NCI-H1694 treated with DMSO at 0.1 percent for 48 hours (cell line): ENCODE measurements at places on chromosomes 7 and 10.
A peak's percentile ranks its signal among the peaks of the same experiment; 100 is the strongest.

GRCh38 chr10:51397695-51398094 is 301.7 kb downstream of the CSTF2T start:
- peak; percentile 1 for DNase-seq

DNA sequence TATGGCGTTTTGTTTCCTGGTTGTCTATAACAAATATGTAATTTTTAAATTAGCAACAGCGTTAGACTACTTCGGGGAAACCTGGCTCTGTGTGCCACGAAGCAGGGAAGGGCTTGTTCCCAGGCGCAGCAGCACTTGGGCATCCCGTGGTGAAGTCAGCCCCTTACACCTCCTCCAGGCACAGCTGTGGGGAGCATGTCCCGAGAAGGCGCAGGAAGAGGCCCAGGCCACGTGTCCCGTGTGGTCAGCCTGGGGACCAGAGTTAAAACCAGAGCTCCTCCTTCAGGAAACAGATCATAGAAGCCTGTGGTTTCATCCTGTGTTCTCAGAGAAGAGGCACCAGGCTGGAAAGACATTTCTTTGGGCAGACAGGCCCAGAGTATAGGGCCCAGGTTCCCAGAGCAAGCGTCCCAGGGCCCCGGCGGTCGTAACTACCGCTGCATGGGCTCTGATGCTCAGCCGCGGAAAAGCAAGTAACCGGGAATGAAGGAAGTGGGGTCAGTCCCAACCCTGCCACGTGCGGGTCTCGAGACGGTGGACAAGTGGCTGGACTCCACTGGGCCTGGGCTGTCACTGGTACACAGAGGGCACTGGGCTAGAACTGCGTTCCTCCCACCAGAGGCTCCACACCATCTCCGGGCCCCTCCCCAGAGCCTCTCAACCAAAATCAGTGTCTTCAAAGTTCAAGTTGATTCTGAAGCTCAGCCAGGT is 7.1 kb downstream of the NUDT1 start:
- no peak for DNase-seq

GRCh38 chr10:60921633-60922032 is 22.4 kb downstream of the RHOBTB1 start:
- peak; percentile 48 for DNase-seq

DNA sequence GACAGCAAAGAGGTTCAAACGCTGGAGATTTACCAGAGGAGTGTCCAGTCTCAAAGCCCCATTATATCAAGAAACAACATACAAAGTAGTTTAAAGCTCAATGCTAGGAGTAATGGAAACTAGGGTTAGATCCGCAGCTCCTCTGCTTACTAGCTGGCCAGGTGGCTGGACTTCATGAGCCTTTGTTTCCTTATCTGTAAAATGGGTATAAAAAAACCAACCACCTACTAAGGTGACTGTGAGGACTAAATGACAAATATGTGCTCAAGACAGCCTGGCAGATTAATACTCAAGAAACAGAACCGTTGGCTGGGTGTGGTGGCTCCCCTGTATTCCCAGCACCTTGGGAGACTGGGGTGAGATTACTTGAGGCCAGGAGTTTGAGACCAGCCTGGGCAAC is 5.8 kb upstream of the RBM20 start:
- no peak for DNase-seq

DNA sequence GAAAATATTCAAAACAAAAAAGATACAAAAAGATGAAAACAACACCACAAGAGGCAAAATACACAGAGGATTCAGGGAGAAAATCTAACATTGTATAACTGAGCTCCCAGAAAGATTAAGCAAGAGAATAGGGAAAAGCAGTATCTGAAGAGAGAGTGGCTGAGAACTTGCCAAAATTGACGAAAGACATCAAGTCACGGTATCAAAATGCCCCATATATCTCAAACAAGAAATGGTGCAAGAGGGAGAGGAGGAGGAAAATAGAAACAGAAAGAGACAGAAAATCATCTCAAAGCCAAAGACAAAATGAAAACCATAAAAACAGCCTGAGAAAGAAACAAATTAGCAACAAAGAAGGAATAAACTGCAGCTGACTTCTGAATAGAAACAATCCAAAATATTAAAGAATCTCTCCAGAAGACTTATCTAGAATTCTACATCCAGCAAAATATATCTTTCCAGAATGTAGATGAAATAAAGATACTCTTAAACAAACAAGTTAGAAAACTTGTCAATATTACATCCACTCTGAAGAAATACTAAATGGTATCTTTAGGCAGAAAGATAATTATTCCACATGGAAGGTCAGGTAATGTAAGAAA is 5.5 kb downstream of the USP6NL start:
- DNase-seq = no peak

GRCh38 chr7:114107522-114107921 is 188.7 kb upstream of the PPP1R3A start:
- no peak for DNase-seq

GRCh38 chr7:128164061-128164954 is 76.8 kb upstream of the LEP start:
- no peak for DNase-seq

DNA sequence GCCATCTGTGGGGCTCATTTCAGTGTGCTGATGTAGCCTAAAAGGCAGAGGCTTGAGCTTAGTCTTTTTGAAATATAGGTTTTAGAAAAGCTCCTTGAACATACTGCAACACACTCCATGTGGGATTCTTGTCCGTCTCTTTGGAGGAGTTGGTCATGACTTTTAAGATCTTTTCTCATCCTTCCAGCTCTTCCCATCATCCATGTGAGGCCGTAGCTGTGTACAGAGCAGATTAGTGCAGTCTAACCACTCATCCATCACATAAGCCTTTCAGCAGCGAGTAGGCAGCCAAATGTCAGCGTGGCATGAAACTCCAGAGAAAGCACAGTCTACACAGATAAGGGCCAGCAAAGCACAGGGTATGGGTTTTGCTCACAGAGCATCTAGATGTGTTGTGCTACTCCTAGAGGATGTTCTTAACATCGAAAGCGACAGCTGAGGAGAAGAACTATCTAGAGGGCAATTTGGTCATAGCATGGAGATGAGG is 28.1 kb upstream of the NPVF start:
- DNase-seq = peak; percentile 96
